ENCODE measurements at places on chromosomes 7 and 10.
A peak's percentile ranks its signal among the peaks of the same experiment; 100 is the strongest.

- ATAC-seq: peak; percentile 49
Measured at GRCh38 chr10:27713941-27714340, 31.7 kb downstream of the MKX start.

DNA sequence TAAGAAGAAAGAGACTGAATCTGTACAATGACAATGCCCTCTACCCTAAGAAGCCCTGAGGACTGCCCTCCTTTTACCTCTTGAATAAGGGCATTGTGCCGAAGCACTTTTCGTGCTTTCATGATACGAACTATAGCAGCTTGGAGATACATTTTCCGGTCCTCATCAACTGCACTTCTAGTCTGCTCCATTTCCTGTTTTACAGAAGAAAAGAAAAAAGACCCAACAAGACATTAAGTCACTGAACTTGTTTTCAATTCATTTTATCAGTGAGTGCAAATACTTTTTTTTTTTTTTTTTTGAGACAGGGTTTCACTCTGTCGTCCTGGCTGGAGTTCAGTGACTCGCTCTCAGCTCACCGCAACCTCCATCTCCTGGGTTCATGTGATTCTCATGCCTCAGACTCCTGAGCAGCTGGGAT, 78.4 kb downstream of the CUL2 start:
- ATAC-seq: no peak

DNA sequence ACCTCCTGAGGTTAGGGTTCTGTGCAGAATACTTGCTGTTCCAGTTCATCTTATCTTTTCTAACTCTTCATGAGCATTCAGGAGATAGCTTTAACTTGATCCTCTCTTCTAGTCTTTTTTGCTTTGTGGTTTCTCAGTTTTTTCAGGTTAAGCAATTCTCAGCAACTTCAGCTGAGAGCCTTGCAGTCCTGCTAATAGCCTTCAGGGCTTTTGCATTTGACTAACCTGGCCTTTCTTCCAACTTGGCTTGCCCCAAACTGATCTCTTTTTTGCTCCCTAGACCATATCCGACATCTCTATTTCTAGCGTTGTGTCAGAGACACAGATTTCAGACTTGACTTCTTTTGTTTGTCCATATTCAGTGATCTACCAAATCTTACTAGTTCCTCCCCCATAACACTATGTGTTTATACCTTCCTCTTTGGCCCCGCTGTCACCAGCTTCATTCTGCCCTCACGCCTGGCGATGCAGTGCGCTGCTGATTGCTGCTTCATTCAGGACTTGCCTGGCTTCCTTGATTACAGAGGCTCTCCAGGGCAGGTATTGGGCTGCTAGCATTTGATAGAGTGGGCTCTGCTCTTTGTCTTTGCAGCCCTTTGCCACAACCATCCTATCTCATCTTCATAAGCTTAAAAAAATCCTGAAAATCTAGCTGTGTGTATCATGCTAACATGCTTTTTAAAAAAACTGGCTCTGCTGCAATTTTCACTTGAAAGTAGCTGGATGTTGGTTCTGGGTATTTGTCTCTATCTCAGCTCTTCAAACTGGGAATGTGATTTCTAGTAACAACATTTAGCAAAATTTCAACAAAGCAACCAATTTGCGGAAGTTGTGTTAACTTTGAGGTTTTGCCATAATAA, 9.6 kb downstream of the CUL1 start:
- ATAC-seq: no peak

DNA sequence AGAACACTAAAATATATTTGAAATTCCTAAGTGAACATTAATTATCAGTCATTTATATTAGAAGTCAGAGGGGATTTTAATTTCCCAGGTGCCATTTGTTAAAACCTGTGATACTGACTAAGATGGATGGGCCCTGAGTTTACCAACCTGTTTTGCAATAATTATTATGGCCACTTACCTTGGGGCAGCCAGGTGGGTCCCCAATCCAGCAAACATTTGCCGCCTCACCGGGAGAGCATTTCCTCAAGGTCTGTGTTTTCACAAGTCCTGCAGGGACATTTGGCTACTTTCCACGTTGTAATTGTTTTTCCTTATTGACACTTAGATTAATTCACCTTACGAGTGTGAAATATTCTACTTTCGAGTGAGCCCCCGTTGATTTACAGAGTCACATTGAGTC, 251.2 kb upstream of the PPP2R2D start:
- no peak for ATAC-seq

- ATAC-seq: peak; percentile 32
Measured at GRCh38 chr10:34145715-34146114, 669.4 kb downstream of the PARD3 start.

- no peak for ATAC-seq
Measured at GRCh38 chr10:83122336-83122735, 1017.0 kb upstream of the GHITM start.

- no peak for ATAC-seq
Measured at GRCh38 chr10:10389182-10389581, 628.5 kb upstream of the CELF2 start.

- ATAC-seq: peak; percentile 3
Measured at GRCh38 chr10:101358706-101359300, 4.8 kb downstream of the BTRC start.

DNA sequence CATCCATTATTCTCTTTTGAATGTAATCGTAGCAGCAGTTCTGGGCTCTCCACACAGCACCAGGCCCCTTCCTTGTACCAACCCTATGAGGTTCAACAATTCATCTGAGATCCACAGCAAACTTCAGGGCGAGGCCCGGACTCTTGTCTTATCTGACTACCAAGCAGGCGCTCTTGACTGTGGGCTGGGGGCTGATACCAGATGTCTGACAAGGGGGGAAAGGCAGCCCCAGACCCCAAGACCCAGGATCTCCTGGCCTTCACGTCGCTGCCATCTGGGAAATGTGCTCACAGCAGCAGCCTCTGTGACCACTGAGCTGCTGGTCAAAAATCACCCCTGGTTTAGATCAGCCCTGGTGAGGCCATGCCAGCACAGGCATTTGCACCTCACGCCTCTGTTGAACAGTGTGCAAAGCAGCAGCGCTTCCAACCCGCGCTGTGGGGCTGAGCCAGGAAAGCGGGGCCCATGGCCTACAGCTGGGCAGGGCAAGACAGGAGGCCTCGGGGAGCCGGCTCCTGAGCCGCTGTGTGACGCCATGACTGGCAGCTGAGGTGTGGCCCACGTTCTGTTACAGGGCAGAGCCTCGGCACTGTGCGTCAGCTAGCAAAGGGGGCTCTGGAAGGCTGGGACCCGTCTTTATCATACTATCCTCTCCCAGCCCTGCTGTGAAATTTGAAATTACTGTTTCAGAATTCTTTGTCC, 143.9 kb downstream of the PAXIP1 start:
- ATAC-seq: no peak

Measured in SK-N-SH treated with all-trans-retinoic acid at 6 μM for 48 hours (cell line).